ENCODE measurements at places on chromosomes 3 and 15. TPM values are rescaled to one million over a fixed set of nuclear protein-coding genes. Genes with fewer than 3 reads are reported as not detected.

The TRIM42 gene
- not detected for total RNA-seq

The AKAP13 gene
- total RNA-seq = 260 TPM

The RBP2 gene
- total RNA-seq = not detected

The IQCF5 gene
- total RNA-seq = not detected

The PLXNB1 gene
- total RNA-seq = 33.8 TPM

The IL16 gene
- total RNA-seq = 37.0 TPM

The SH2D7 gene
- not detected for total RNA-seq

The CPLX3 gene
- total RNA-seq = not detected

The NRG4 gene
- total RNA-seq = not detected

The CD96 gene
- 2.8 TPM for total RNA-seq

The GNAT1 gene
- not detected for total RNA-seq

The LRRC3B gene
- total RNA-seq = not detected
